ENCODE measurements at places on chromosomes 11 and 22.

DNA sequence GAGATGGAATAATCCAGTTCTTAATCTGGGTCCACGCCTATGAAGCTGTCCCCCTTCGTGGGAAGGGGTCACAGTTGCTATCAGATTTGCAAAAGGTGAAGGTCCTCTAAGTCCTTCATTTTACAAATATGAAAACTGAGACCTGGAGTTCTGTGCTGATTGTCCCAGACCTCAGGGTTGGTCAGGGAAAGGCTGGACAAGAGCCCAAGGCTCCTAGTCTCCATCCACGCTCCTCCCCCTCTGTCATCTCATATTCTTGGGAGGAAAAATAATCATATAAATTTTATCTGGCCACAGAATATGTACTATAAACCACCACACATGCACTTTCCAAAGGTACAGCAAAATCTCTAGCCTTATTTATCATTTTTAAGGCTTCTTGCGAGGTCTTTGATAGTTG is 5.5 kb downstream of the PACSIN2 start:
- DNase-seq = no peak

DNA sequence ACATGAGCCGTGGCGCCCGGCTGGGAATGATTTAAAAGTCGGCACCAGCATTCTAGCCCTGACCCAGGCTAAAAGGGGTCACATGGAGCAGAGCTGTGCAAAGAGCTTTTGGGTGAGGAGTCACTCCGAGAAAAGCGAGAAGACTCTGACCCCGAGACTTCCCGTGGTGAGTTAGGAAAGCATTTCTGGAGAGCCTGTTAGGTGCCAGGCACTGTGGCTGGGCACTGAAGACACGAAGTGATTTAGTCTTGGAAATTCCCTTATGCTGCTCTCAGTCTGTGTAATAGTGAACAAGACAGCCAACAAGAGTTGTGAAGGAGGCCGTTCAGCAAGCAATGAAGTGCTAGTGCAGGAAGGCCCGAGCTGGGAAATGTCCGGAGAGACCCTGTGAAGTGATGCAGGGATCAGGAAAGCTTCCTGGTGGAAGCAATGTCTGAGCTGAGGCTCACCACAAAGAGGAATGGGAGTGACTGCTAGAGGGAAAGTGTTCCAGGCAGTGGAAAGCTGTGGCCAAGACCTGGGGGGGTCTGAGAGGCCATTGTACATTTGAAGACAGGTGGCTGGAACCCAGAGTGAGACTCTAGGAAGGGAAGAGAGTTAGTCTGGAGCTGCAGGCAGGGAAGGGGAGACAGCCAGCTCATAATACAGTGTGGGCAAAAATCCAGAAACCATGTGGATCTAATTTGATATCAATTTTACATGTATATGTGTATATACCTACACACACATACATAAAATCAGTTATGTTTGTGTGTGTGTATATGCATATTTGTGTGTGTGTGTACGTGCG is 31.6 kb downstream of the MARK2 start:
- no peak for DNase-seq

GRCh38 chr11:15769203-15769602 is 587.1 kb downstream of the SOX6 start:
- DNase-seq = no peak

DNA sequence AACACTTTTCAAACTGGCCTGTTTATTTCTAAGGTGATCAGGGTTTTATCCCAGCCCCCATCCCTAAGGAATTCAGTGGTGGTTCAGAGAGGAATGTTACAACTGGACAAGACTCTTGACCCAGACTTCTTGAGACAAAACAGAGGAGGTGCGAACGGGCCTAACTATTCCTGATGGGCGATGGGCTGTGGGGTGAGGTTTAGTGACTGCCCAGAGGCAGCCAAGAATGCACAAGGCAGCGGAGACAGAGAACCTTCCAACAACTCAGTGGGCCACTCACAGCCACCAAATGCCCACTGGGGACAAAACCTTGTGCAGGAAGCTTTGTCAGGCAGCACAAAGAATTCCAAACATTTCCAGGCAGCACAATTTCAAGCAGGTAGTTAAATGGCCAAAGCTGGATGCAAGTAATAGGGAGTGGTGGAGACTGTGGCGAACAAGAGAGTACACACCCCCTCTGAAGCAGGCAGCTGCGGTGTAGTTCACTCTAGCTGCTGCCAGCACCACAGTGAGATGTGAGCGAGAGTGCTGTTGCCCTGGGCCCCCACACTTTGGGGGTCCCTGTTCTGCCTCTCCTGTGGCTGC is 29.2 kb downstream of the SCUBE1 start:
- no peak for DNase-seq

- DNase-seq = no peak
These were observed 19.5 kb downstream of the CDKN1C start for GRCh38 chr11:2865922-2866577.

- DNase-seq = no peak
These were observed 1032.0 kb downstream of the BRD1 start for GRCh38 chr22:48795664-48796063.

- no peak for DNase-seq
These were observed 2.7 kb downstream of the POU2AF1 start for GRCh38 chr11:111376181-111376871.

- no peak for DNase-seq
These were observed 2.8 kb downstream of the ARHGEF17 start for GRCh38 chr11:73310661-73311393.

DNA sequence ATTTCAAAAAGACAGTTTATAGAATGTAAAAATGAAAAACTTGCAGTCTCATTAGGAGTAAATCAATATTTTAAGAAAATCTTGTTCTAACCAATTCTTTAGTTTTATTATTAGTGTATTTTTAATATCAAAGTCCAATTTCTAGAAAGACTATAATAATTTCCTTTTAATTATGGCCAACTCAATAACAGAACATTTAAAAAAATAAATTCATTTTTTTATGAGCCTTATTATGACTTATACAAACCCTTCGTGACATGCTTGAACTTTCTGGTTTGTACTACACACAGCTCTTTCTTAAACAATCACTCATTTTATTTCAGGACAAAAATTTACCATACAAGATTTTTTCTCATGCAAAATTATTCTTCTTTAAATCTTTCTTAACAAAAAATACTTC is 11.7 kb upstream of the MRGPRE start:
- no peak for DNase-seq

GRCh38 chr11:44811841-44812448 is 85.2 kb downstream of the TSPAN18 start:
- DNase-seq = no peak

GRCh38 chr11:126838779-126839178 is 161.8 kb downstream of the KIRREL3 start:
- no peak for DNase-seq

DNA sequence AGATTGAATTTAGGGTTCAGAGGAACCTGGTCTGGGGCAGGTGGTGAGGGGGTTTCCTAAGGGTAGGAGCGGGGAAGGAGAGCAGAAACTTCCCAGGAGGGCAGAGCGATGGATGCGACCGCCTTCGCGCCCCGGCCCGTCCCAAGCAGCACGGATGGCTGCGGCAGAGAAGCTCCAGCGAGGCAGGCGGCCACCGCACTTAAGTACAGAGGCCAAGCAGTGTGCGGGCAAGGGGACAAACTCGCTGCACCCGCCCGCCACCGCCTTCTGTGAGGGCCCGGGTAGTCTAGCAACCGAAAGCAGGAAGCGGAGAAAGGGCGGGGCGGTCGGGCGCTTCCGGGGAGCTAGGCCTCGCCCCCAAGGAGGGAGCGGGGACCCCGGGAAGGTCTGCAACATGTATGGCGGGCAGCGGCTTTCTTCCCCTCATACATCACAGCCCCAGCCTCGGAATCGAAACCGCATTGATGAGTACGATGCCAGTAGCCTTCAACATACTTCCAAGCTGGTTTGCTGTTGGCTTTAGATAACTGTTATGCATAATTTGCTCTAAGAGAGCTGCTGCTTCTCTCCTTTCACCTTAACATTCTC is at the start of gene AGBL2:
AGBL2 (minus strand) TSS at position 288 of the 588 bp plus-strand sequence. CDS start 719 bp downstream, outside the sequence.
- DNase-seq = peak; percentile 21

GRCh38 chr11:36454941-36455631 is 55.0 kb downstream of the TRAF6 start:
- DNase-seq = peak; percentile 35

- no peak for DNase-seq
These were observed 32.1 kb downstream of the IGSF9B start for GRCh38 chr11:133924661-133925060.

- DNase-seq = no peak
These were observed 29.8 kb downstream of the BID start for GRCh38 chr22:17744430-17744829.

GRCh38 chr11:27973851-27974536 is 134.0 kb downstream of the KIF18A start:
- no peak for DNase-seq
